ENCODE measurements at places on chromosomes 1 and 21. TPM values are rescaled to one million over a fixed set of nuclear protein-coding genes. Genes with fewer than 3 reads are reported as not detected.

The CFHR3 gene
- total RNA-seq, result not detected

The C8B gene
- not detected for total RNA-seq

- DNase-seq, result peak; percentile 86
Measured at GRCh38 chr21:34693192-34693810, 24.5 kb downstream of the CLIC6 start.

GRCh38 chr1:183522104-183522503 lies 49.8 kb downstream of the SMG7 start:
- DNase-seq, result no peak

- DNase-seq, result peak; percentile 84
Measured at GRCh38 chr1:213987927-213988506, at the start of gene PROX1. PROX1 (plus strand) TSS chr1:213987973; CDS start chr1:213996536, 8,563 bp downstream.

- DNase-seq, result no peak
Measured at GRCh38 chr1:43975249-43975961, 645 bp downstream of the ATP6V0B start.

GRCh38 chr1:166969074-166969677 lies 6.2 kb downstream of the ILDR2 start:
- no peak for DNase-seq

DNA sequence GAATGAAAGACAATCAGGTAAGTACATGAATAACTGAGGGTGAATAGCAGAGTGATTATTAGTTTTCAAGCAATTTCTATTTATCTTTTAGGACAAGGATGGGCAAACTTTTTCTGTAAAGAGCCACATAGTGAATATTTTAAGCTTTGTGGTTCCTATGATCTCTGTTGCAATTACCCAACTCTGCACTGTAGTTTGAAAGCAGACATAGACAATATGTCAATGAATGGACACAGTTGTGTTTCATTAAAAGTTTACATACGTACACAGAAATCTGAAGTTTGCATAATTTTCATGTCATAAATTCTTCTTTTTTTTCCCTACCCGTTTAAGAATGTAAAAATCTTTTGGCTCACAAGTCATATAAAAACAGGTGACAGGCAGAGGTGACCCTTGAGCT lies 71.4 kb downstream of the ZNF281 start:
- no peak for DNase-seq

Measured in fibroblast of the aortic adventitia (primary cell).